Activated T-helper 1 cell treated with anti-CD3 and anti-CD28 coated beads, Interleukin-12 subunit alpha, Interleukin-12 subunit beta, Interleukin-2, Interleukin-4 antibody, amounts not matched to agents 30 ng/mL and 10 ng/mL and 1 ng/mL, durations not matched to agents 14 hours and 24 hours and 36 hours (primary cell): ENCODE measurements at places on chromosomes 2 and 18. TPM values are rescaled to one million over a fixed set of nuclear protein-coding genes. Genes with fewer than 3 reads are reported as not detected.

The TMEM178A gene
- total RNA-seq: not detected in 2 replicates

The GDF7 gene
- 0.10 and 0.15 TPM in 2 replicates for total RNA-seq

The LRRFIP1 gene
- 212 and 226 TPM in 2 replicates for total RNA-seq

The EPHA4 gene
- total RNA-seq: 0.22 and 0.23 TPM in 2 replicates

The TRAF3IP1 gene
- 14.4 and 15.4 TPM in 2 replicates for total RNA-seq

The UNC80 gene
- total RNA-seq: not detected in 2 replicates

The VWA3B gene
- not detected in 2 replicates for total RNA-seq

The DCC gene
- total RNA-seq: not detected in 2 replicates

The TSN gene
- 72.3 and 80.1 TPM in 2 replicates for total RNA-seq

The COL4A4 gene
- total RNA-seq: not detected in 2 replicates

The ASB18 gene
- not detected in 2 replicates for total RNA-seq

DNA sequence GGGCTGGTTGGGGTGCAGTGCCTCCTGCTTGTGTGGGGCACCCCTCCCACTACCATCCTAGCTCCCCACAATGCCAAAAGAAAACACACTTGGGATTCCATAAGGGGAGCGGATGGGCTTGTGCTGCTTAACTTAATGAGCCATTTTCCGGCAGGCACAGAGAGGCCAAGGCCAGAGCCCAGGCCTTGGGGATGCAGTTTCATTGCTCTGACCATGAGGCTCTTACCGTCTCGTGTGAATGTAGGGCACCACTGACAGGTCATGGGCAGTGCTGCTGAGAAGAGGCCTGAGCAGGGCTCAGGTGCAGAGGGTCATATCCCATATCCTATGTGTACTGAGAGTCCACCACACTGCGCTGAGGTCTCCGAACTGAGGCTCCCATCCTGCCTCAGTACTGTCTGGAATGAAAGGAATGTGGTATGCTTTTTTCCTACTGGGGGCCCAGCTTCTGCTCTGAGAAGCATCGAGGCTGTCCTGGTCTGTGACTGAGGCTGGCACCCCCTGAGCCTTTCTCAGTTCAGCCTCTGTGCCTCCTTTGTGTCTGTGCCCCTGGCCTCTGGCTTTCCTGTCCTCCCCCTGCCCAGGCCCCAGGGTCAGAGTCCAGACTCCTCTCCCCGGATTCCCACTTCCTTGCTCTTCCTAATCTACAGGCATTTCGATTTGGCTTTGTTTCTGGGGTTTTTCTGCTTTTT is 45.2 kb upstream of the MAPRE3 start:
- DNase-seq: no peak

DNA sequence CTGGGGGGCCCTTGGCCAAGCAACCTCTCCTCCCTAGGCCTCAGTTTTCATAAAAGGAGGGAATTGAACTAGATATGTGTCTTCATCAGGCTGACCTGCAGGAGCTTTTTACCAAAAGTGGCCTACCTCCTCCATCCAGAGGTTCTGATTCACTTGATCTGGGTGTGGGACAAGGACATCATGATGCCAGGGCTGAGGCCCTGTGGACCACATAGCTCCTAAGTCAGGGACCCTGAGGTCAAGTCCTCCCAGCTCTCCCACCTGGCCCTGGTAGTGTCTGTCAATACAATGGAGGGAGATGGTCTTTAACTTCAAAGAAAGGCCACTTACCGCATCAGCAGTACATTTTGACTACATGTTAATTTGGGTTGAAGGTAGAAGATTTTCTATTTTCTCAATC is 10.4 kb downstream of the IL1RN start:
- DNase-seq: no peak

DNA sequence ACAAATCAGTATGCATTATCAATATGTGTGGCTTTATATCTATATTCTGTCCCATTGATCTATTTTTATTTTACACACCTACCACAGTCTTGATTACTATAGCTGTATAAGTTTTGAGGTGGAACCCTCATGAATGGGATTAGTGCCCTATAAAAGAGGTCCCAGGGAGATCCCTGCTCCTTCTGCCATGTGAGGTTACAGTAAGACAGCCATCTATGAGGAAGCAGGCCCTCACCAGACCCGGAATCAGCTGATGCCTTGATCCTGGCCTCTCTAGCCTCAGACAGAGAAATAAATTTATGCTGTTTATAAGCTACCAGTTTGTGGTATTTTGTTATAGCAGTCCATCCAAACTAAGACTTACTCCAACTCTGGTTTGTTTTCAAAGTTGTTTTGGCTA is 54.9 kb downstream of the HNRNPLL start:
- no peak for DNase-seq

GRCh38 chr2:134011936-134012586 is 241.8 kb upstream of the MGAT5 start:
- DNase-seq: no peak

DNA sequence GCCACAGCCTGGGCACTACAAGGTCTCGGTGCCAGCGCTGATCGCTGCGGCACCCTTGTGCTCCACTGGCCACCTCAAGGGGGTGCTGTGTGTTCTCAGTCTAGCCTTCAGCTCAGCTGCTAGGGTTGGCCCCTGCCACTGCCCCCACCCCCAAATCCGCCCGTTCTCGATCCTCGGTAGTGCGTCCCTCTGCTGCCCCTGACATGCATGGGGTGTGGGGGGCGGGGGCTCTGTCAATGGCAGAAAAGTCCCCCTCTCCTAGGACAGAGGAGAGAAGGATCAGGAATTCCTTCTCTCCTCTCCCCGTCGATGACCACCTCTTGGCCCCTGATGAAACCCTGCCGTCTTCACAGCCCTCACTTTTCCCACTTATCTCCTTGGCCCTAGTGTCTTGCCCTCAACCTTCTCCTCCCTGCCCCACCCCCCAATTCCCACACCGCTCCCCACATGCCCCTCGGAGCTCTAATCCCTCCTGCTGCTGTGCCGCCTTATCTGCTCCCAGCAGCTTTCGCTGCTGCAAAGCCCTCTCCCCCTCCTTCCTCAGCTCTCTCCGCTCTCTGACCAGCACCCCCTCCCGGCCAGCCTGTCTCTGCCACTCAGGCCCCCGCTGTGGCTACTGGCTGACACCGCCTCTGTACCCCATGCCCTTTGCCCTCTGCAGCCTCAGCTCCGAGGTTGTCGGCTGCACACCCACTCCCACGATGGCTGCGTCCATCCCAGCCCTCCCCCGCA is 4.3 kb upstream of the ASIC4 start:
- peak; percentile 12 for DNase-seq

- no peak for DNase-seq
Observed at GRCh38 chr2:55489467-55490062, 30.0 kb upstream of the CFAP36 start.

DNA sequence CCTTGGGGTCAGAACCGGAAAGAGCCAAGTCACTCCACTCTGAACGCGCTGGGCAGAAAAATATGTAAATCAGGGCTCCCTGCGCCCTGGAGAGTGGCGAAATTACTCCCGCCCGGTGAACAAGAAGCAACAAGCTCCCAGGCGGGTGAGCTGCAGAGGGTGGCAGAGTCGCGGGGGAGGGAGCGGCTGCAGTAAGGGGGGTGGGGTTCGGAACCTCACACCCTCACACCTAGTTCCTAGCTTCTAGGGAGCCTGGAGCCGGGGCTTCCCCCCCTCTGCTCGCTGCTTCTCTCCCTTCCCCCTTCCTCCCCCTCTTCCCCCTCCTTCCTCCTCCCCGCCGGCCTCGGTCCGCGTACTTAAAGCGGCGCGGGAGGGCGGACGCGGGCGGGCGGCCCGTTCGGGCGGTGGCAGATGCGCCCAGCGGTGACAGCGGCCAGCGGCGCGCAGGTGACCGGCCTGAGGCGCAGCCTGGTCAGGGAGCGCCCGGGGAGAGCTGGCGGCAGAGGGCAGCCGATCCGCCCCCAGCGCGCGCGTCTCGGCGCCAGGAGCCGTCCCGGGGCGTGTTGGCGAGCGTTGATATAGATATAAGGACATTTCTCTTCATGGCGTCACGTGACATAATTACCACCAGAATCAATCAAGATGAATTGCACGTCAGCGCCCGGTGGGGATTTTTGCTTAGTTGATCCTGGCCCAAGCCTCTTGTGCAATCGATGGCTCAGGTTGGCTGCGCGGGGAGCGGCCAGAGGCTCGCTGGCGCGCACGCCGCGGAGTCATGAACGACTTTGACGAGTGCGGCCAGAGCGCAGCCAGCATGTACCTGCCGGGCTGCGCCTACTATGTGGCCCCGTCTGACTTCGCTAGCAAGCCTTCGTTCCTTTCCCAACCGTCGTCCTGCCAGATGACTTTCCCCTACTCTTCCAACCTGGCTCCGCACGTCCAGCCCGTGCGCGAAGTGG is at the start of gene HOXD11:
HOXD11 (plus strand) TSS at position 700 of the 959 bp plus-strand sequence; CDS start at position 776, 76 bp downstream.
- no peak for DNase-seq

DNA sequence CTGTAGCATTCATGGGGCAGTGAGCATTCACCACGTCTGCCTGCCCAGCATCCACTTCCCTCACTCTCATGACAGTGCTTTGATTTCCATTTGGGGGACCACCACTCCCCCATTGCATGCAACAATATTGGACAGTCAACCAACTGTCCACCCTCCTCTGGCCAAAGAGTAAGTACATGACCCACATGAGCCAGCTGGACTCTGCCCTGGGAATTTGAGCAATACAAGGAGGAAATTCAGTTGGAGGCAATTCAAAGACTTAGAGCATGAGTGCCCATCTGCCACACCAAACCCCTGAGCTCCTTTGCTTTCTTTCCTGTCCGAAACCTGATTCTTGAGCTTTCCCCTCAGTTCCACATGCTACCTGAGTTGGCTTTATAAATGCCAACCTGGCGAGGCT is 41.7 kb upstream of the PNO1 start:
- no peak for DNase-seq

GRCh38 chr2:38099099-38100028 is 23.4 kb upstream of the CYP1B1 start:
- no peak for DNase-seq

DNA sequence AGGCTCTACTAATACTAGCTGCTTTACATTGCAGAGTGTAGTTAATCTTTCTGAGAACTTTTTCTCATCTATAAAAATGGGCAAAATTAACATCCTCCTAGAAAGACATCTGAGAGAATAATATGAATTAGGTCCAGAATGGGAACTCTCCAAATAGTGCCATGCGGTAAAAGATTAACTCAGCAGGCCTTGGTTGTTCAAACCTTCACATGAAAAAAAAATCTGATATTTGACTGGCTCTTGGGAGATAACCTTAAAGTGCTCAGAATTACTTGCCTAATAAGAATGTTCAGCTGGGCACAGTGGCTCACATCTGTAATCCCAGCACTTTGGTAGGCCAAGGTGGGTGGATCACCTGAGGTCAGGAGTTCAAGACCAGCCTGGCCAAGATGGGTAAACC is 5.5 kb upstream of the CXXC1 start:
- no peak for DNase-seq

GRCh38 chr2:165662720-165663119 is 131.3 kb downstream of the GALNT3 start:
- no peak for DNase-seq

GRCh38 chr2:158967114-158967730 is 1.2 kb upstream of the TANC1 start:
- DNase-seq: no peak

DNA sequence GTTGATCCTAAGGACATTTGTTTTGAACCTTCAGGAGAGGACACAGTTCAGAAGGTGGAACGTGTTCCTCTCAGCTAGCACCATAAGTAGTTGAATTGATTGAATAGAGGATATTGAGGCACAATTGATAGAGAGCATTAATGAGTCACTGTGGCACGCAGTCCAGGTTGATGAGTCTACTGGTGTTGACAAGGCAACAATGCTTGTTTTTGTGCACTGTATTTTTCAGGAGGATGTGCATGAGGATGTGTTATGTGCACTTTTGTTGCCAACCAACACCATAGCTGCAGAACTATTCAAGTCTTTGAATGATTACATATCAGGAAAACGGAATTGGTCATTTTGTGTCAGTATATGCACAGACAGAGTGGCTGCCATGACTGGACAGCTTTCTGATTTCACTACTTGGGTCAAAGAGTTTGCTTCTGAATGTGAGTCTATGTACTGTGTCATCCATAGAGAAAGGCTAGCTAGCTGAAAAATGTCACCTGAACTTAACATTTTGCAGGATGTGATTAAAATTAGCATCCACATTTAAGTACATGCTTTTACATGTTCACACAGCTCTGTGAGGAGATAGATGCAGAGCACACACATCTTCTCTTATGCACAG is 140.1 kb upstream of the B3GNT2 start:
- no peak for DNase-seq

DNA sequence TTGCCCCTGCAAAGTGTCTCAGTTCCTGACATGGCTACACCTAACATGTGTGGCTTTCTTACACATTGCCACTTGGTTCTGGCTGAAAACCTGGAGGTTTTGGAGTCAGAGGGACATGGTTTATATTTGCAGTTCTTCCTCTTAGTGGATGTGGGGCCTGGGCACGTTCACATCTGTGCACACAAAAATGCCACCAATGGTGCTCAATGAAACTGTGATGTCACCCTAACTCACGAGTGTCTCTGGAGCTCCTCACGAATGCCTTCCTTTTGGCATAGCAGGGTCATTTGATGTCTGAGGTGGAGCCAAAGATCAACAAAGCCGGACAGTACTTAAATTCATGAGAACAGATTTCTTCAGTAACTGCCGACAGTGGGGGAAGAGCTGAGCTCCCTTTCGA is 231.7 kb upstream of the HS6ST1 start:
- DNase-seq: no peak

DNA sequence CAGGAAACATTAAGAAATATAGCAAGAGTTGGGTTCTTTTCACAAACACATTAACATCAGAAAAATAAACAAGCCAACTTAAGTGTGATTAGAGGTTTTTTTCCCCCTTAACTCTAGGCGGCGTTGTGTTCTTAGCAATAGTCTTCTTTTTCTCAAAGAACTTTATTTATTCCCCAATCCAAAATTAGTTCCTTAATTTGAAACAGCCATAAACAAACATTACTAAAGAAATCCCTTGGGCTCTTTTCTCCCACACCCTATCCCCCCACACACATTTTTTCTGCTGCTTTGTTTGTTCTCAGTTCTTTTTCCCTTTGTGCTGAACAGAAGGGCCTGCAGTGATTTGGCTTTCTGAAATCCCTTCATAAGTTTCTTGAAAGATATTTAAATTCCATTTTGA is 13.2 kb upstream of the MYO1B start:
- no peak for DNase-seq

DNA sequence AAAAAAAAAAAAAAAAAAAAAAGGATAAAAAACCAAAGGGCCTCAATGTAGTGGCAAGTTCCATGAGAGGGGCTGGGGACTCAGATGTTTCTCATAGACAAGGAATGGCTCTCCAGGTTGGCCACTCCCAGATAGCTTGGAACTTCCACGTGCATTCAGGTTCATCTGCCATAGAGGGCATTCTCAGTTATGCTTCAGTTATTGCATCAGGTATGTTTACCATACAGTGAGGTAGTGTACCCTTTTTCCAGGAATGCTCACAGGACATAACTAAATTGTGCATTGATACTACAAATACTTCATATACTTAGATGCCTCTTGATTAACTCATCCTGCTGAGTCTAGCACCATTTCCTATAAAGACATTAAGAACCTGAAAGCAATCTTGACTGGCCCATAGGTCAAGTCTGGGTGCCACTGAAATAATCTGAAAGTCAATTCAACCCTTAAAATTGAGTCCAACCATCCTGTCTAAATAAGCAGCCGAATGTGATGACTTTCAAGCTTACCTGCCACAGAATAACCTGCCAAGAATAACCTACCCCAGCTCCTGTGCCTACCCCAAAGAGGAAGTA is 14.6 kb upstream of the KLHL23 start:
- DNase-seq: no peak

GRCh38 chr18:49648811-49649210 is 87.0 kb downstream of the LIPG start:
- no peak for DNase-seq

- no peak for DNase-seq
Observed at GRCh38 chr2:54685263-54685775, 38.1 kb upstream of the EML6 start.

GRCh38 chr2:158931572-158931971 is 36.9 kb upstream of the TANC1 start:
- no peak for DNase-seq
